Mucosa of descending colon (tissue), 3 donors: ENCODE measurements at places on chromosomes 5 and 9.

DNA sequence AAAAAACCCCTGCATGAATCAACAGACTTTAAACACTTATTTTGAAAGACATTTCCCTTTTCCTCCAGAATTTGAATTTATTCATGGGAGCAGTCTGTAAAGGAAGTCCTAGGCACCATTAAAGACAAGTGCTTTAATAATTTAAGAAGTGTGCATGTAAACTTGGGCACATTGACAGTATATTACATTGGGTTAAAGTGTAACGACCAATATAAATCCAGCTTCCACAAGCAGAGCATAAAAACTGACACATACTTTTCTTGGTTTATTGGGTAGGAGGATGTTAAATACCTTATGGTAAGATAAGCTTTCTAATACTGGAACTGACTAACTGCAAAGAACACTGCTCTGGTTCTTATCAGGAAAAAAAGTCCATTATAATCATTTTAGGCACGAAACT lies 1.2 kb upstream of the ENTREP1 start:
- DNase-seq = no peak

GRCh38 chr5:10262995-10263394 lies 12.9 kb downstream of the CCT5 start:
- no peak for DNase-seq

DNA sequence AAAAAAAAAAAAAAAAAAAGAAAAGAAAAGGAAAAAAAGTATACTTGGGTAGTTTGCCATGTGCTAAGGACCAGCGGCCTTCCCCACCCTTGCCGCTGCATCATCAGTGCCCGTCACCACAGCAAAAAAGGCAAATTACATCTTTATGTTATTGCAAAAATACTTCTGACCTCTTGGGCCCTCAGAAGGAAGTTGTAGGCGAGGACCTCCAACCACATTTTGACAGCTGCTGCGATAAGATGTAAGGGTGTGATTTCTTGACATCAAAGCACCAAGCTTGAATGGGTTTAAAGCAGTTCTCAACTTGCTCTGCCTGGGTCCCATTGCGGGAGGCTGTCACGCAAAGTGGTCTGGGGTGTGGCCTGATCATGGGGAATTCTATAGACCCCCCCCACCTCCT lies 39.2 kb downstream of the DMRT1 start:
- DNase-seq = no peak

DNA sequence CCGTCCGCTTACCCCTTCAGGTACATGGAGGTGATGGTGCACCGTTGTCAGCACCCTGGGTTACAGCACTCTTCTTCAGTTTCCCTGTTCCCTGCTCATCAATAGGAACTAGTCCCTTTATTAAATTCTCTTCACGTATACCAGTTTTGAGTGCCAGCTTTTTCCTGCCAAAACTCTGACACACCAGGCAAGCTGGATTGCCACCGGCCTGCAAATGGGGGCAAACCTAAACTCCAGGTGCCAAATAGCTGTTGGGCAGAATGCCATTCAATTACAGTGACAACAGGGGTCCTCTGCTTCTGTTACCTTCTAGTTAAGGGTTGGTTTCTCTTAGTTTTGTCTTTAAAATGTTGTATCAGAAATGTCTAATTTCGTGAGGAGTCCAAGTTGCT lies 400.4 kb downstream of the OSTF1 start:
- no peak for DNase-seq

DNA sequence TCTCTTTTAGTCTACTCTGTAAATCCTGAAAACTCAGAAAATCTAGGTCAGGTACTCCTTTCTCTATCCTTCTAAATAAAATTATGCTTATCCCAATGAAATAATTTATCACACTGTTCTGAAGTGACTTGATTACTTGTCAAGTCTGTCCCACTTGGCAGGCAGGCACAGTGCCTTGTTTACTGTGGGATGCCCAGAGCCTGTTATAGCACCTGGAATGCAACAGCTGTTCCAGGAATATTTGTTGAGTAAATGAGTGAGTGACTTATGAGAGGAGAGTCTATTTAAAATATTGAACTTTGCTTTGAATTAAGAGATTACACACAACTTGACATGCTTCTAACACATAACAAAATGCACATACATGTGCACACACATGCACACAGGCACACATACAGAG lies 130.0 kb downstream of the MPDZ start:
- DNase-seq = peak; percentile 26

DNA sequence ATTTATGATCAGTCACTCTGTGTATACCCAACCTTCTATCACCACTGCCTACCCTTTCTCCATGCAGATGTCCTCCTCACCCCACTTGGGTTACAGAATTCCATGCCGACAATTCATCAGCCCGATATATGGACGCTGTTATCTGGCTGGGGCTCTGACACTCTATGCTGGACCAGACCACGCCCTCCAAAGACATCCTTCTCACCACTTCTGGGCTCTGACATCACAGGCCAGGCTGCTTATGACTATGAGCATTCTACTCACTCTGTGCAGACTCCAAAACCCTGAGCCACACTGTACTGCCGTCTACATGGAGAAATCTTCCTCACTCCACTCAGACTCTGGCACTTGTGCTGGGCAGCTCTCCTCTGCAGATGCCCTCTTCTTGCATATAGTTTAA lies 7.6 kb upstream of the AK3 start:
- DNase-seq = no peak
